ENCODE measurements at places on chromosomes 2 and 18.

- no peak for DNase-seq
Observed at GRCh38 chr2:136143603-136144451, 25.9 kb upstream of the CXCR4 start.

- no peak for DNase-seq
Observed at GRCh38 chr18:13232086-13232917, 13.7 kb downstream of the LDLRAD4 start.

DNA sequence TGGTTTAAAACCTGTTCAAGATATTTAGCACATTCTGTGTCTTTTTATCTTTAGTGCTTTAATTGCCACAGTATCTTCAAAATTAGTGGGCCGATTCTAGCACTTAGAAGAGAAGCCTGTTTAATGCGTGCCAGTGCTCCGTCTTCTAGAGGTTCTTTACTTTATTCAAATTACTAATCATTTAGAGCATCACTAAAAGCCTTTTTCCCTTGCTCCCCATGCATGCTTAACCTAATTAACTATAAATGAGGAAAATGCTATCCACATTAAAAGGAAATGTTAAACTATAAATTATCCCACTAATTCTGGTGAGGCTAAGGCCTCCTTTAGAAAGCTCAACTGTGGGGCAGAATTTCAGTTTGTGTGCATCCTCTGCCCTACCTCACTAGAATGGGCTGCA lies 31.5 kb upstream of the INSIG2 start:
- no peak for DNase-seq

DNA sequence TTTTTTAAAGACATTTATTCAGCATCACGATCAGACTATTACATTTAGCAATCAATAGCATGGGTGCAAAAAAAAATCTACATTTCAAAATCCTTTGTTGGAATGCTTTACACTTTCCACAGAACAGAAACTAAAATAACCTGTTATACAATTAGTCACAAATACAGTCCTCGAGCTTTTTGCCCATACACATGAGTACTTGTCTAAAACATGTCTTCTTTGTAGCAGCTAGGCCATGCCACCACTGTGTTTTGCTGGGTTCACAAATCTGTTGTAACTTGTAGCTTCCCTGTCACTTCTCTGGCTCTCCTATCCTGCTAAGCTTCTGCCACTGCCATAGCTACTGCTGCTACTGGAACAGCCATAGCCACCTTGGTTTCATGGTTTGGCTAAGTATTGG lies 24.4 kb upstream of the ADAM23 start:
- no peak for DNase-seq

DNA sequence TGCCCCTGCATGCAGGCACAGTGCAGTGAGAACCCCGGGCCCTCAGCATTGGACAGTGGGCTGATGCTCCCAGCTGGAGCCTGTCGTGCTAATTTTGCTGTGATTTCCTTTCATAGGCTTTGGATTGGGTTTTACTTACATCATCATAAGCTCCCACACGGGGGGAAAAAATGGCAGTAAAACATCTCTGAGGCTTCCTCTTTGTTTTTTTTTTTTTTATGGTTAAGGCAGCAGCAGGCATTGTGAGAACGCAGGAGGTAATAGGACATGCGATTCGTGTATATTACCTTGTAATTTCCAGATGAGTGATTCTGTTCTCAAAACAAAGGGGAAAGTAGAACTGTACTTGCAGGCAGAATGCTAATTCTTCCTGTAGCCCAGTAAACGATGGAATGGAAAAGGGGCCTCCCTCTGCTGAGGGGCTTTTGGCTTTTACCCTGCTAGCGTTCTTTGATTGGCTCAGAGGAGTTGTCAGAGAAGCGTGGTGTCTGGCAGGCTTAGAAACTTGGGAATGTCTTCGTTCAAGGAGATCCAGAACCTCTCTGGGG lies 89.7 kb downstream of the NPAS2 start:
- no peak for DNase-seq

DNA sequence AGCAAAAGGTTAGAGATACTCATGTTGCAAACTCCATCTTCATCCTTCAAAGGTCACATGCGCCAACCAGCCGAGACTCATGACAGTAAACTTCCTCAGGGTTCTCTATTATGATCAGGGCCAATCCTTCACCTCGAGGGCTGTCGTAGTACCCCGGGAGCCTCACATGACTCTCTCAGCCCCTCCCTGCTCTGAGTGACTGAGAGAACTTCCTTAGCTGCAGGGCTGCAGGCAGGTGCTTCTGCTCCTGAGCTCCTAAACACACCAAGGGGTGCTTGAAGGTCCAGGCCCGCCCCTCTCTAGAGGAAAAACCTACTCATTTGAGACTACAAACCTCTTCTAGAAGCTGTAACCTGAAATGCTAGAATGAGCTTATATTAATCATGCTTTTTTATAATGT lies 48.2 kb downstream of the LONRF2 start:
- DNase-seq: no peak

GRCh38 chr2:111235192-111236015 lies 114.7 kb downstream of the BCL2L11 start:
- DNase-seq: no peak

GRCh38 chr2:2057125-2057721 lies 273.9 kb downstream of the MYT1L start:
- peak; percentile 51 for DNase-seq

GRCh38 chr18:32459361-32460101 lies 11.2 kb downstream of the GAREM1 start:
- no peak for DNase-seq

- no peak for DNase-seq
Observed at GRCh38 chr2:222076973-222077690, 221.7 kb downstream of the PAX3 start.

- DNase-seq: no peak
Observed at GRCh38 chr18:46239549-46239948, 135.4 kb downstream of the HAUS1 start.

- no peak for DNase-seq
Observed at GRCh38 chr2:69242651-69243051, 144.4 kb downstream of the GFPT1 start.

DNA sequence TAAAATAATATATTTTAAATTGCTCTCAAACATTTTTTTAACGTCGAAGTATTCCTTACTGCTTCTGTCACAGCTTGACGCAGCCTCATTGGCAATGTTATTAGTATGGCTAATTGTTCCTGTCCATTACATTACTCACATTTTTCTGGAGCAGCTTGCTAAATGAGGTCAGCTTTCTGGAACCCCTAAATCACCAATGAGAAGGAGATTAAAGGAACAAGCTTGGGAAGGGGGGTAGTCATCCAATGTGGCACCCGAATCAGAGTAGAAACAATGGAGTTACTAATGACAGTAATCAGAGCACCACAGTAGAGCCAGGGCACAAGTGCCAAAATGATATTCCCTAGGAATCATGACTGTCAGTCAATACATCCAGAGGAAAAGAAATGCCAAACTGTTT lies 5.1 kb downstream of the NEUROD1 start:
- no peak for DNase-seq

DNA sequence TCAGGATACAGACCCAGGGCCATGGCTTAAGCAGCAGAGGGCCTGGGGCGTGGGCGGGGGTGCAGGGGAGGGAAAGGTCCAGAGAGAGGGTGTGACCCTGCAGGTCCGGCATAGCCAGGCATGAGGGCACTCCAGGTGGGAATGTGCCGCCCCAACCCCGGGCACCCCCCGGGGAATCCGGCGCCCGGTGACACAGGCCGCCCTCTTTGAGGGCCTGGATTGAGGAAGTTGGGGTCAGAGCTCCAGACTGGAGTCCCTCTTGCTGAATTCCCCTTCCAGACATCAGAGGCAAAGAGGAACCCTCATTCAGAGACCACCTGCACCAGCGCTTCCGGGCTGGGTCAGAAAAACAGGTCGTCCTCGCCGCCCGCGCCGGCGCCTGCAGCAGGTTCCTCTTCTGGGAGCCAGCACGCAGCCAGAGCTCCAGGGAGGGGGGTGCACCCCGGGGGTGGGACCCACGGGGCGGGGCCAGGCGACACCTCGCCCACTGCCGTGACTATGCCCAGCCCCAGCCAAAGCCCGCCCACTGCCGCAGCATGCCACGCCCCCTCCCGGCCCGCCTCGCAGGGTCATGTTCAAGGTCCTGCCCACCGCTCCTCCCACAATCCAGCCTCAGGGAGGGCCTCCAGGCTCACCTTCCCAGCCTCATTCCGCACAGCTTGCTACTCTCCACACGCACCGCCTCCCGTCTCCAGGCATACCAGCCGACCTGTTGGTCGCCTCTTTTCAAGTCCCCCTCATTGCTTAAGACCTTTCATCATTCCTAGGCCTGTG lies 98.3 kb upstream of the ID2 start:
- DNase-seq: peak; percentile 76

GRCh38 chr2:72810165-72810564 lies 15.7 kb downstream of the EXOC6B start:
- DNase-seq: no peak

- DNase-seq: no peak
Observed at GRCh38 chr18:68763083-68763482, 34.8 kb upstream of the CCDC102B start.

- DNase-seq: no peak
Observed at GRCh38 chr18:55577812-55578539, 10.0 kb downstream of the TCF4 start.

- no peak for DNase-seq
Observed at GRCh38 chr2:228038967-228039366, 142.5 kb downstream of the SPHKAP start.

- no peak for DNase-seq
Observed at GRCh38 chr2:96512341-96512740, 7.2 kb upstream of the NEURL3 start.

DNA sequence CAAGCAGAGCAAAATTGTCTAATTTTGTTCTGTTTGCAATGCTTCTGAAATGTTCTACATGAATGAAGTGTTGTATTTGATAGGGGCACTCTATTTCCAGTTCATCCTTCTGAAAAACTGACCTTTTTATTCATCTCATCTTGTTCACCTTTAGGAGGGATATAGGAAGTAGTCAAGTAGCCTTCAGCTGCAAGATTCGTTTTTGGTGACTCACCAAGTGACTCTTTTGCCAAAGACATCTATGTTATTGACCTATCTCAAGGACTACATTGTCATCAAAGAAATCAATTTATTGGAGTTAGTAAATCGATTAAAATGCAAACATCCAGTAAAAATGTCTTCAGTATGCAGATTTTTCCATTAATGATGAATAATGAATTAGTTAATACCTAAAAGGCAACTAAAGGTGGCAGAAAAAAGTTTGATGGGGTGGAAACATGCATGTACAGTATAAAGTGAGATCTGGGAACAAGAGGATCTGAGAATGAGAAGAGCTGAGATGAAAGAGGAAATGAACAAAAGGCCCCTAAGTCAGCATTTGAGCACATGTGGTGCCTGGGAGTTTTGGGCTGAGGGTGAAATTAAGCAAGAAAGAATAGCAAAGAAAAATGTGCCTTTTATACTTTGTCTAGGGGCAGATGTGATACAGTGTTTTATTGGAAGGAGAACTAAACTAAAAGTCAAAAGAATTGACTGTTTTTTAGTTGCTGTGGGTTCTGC lies 255.1 kb upstream of the LINC00305 start:
- no peak for DNase-seq

DNA sequence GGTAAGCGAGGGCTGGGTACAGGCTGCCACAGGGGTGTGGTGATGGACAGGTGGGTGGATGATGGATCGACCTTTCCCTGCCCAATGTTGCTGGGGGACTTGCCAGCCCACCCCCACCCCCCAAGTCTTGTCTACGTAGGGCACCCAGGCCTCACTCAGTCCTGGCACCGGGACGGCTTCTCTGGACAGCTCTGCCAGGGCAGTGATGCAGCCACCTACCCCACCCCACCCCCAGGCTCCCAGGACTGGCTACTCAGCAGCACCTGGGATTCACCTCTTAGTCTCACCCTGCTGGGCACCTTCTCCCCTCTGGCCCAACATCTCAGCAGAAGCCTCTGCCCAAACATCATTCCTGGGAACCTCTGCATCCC lies 55.7 kb downstream of the ANKMY1 start:
- no peak for DNase-seq

GRCh38 chr2:9714630-9715214 lies 83.9 kb upstream of the YWHAQ start:
- no peak for DNase-seq

DNA sequence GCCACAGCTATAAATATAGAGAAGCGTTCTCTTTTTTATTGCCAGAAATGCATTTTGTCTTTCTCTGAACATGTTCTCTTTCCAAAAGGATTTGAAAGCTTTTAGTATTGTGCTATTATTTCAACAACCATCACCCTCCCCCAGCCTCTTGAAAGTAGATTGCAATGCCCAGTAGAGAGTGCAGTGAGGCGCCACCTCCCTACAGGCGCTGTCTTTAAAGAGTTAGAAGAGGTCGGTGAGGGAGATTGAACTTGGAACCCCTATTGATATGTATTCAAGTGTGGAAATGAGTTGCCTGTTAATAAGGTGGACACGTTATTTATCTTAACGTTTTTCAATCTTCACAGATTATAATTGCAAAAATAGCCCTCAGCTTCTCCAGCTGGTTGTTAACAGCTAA lies 360.3 kb downstream of the LRP1B start:
- DNase-seq: no peak

DNA sequence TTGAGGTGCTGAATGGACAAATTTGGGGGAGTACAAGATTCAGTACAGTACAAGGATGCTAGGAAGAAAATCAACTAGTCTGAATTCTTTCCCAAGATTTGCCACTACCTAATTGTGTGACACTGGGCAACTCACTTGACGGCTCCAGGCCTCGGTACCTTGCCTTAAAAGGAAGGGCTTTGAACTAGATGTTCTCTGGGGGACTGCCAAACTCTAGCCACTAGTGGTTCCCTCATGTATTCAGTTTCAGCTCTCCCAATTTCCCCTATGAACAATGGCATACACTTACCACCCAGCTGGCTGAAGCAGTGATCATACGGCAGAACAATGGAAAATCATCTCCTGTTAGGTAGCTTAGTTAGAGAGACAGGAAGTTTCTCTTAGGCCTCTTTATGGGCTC lies 73.4 kb downstream of the VWC2L start:
- no peak for DNase-seq

GRCh38 chr2:65530547-65531320 lies 98.3 kb upstream of the SPRED2 start:
- no peak for DNase-seq

GRCh38 chr2:237541243-237541642 lies 25.1 kb upstream of the PRLH start:
- DNase-seq: no peak

- DNase-seq: no peak
Observed at GRCh38 chr2:204770735-204771134, 225.5 kb downstream of the PARD3B start.

DNA sequence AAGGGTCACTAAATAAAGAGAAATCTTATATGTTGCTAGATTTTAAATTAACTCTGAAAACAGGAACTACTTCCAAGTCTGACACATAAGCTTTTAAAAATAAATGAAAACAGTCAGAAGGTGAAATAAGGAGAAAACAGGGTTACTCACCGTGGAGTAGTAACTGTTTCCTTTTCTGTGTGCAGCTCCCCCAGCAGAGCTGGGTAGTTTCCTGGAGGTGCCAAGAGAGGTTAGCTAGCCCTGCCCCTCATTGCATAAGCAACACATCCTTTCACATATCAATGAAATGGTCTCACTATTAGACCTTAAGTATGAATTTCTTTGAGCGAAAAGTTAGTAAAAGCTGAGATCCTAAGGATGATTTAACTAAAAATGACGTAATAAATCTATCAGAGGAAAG lies 54.0 kb upstream of the GPR75 start:
- DNase-seq: peak; percentile 13
